ENCODE measurements at places on chromosomes 3 and 15. TPM values are rescaled to one million over a fixed set of nuclear protein-coding genes. Genes with fewer than 3 reads are reported as not detected.

HRG gene
- total RNA-seq: not detected

DNA sequence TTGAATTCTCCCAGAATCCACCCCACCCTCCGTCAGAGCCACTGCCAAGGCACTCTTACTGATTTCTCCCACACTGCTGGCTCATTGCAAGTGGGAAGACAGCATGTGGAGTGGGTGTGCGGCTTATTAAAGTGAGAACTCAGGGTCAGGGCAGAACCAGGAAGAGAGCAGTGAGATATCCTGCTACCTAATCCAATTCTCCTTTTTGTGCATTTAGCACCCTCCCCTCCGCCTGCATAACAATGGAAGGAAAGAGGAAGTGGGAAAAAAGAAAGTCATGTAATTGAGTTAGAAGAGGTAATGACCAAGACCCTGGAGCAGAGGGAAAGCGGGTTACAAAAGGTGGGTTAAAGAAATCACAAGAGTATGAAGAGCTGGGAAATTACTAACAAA lies 27.8 kb upstream of the PIK3CB start:
- no peak for DNase-seq

DNA sequence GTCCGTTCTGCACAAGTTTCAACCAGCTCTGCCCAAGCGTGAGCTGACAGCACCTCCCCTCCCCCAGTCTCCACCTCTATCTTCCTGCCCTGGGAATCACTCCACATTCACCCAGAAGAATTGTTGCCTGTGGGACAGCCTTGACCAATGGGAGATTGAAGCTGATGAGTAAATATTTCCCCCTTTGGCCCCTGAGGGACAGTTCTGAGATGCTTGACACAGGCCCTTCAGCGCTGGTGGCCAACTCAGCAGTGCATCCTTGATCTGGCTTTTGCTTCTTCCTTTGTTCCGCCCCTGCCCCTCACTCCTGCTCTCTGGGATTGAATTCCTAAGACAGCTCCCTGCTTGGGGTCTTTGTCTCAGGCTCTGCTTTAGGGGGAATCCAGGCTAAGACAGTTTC lies 13.1 kb upstream of the SKIC8 start:
- DNase-seq: no peak

- DNase-seq: peak; percentile 68
Observed at GRCh38 chr3:66722675-66723074, 221.9 kb upstream of the LRIG1 start.

DNA sequence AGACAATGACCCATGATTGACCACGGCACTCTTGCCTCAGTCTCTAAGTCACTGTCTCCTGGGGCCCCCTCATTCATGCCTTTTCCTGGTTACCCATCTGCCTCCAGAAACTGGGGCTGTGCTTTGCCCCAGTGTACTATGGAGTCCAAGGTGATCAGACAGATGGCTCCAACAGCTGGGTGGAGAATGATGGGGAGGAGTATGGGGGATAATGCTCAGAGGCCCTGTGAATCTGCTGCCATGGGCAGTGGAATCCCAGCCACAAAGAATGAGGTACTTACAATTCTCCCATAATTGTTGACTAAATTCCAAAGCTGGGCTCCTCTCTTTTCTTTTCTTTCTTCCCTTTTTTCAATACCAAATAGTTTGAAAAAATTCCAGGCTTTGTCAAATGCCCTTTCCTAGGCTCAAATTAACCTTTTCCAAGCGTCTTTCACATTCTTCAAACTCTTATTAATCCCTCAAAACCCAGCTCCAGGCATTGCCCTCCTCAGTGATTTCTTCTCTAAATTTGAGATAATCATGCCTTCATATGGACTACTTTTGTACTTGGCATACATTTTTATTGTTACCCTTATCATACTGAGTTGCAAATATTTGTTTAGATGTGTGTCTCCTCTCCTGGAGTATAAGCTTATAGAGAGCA lies 148.5 kb upstream of the ICE2 start:
- DNase-seq: no peak

DNA sequence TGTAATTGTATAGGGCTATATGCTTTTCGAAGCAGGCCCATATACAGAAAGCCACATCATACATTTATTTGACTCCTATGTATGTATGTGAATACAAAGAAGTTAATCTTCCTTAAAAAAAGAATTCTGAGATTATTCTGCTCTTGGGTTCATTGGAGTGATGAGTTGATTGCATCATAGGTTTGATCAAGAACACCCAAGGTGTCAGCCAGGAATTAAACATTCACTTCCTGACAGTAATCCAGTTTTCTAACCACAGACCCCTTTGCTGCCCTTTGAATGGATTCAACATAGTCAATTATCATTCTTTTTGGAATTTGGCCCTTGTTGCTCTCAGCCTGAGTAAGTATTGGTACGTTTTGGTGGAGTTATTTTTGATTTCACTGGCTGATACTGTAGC lies 225.6 kb downstream of the CACNA2D3 start:
- DNase-seq: no peak

DNA sequence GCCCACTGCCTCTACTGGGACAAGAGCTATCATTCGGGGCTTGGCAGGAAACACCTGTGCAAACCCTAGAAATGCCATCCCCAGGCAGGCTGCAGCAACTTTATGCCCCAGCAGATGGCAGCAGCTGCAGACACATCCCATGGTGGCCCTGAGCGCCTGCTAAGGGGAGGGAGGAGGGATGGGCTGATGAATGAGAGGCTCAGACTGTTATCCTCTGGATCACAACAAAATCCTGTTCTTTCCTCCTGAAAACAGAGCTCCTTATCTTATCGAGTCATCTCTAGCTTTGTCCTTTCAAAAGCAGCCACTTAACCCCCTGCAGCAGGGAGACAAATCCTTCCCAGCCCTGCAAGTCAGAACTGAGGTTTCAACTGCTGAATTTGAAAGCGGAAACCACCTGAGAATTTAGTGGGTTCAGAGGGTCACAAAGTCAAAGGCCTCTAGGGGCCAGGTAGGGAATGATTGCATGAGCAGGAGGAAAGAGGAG lies 90.6 kb upstream of the PROK2 start:
- peak; percentile 62 for DNase-seq

GOLGA6L7 gene
- total RNA-seq: not detected

GRCh38 chr3:140702281-140702680 lies 24.4 kb downstream of the TRIM42 start:
- DNase-seq: no peak

RASL12 gene
- total RNA-seq: 68.0 TPM

SLC51B gene
- not detected for total RNA-seq

UBAP1L gene
- 5.0 TPM for total RNA-seq

POPDC2 gene
- total RNA-seq: 4.9 TPM

DNA sequence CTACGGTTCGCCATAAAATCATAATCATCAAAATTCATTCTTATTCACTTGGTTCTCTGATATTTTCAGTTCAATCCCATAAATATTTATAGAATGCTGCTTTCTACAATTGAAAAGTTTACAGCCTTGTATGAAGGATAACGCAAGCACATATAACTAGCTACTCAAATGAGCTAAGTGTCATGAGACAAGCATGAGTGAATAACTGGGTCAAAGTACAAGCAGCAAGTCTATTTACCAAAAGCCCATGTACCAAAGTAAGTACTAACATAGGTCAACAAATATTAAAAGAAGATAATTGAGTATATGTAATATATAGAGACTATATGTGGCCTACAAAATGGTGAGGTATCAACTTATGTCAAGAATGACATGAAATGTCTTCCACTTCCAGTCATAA lies 596.6 kb downstream of the GBE1 start:
- DNase-seq: no peak

- no peak for DNase-seq
Observed at GRCh38 chr3:182435860-182436259, 357.4 kb upstream of the ATP11B start.

All from uterus (tissue), 4 donors.